ENCODE measurements at places on chromosomes 1 and 21.

- DNase-seq, result no peak
These were observed 16.9 kb downstream of the CROCC start for GRCh38 chr1:16938351-16939321.

DNA sequence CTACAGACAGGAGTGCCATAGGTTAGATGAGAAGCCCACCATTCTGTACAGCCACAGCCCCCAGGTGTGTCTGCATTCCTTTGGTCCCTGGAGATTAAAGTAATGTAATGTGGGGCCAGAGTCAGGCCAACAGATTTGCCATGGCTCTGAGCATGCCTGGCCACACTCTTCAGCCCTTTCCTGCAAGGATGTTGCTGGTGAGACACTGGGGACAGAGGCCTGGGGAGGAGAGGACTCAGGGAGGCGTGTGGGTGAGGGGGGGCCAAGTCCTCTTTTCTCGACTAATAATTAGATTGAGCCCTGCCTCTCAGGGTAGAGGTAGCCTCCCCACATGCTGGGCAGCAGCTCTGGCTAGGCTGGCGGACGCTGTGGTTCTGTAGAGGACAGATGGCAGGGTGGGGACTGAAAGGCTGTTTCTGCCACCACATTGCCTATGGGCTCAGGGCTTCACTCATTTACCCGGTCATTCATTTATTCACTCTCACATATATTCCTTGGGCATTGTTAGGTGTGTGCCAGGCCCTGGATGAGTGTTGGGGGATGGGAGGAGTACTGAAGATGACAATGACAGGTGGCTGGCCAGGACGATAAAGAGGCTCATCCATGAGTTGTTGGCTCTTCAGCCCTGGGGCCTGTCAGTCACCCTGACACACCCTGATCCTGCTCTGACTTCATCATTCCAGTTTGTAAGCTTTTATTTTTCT lies 7.1 kb upstream of the PRCC start:
- DNase-seq, result no peak

GRCh38 chr1:109722908-109723691 lies 11.0 kb downstream of the GSTM5 start:
- DNase-seq, result no peak

DNA sequence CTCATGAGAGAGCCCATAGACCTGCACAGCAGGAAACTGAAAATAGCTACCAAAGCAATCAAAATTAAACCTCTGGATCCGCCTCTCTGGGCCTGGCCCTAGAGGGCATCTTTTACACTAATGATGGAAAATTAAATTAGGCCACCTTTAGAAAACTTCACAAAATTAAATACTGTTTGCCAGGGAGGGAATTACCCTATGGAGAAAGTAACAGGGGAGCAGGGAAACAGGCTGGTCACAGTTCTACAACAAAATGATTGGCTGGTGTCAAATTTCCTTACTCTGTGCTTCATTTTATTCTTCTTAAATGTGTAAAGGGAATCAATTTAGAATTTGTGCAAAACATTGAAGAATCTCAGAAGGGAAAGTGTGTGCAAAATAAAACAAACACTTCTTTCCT lies 62.4 kb downstream of the SPATA46 start:
- DNase-seq, result no peak
